ENCODE measurements at places on chromosomes 11 and 22. TPM values are rescaled to one million over a fixed set of nuclear protein-coding genes. Genes with fewer than 3 reads are reported as not detected.
A peak's percentile ranks its signal among the peaks of the same experiment; 100 is the strongest.

TCN1 gene
- total RNA-seq = not detected

OR6A2 gene
- total RNA-seq = not detected

SLC5A12 gene
- not detected for total RNA-seq

KCNE3 gene
- total RNA-seq = 7.1 TPM

DNA sequence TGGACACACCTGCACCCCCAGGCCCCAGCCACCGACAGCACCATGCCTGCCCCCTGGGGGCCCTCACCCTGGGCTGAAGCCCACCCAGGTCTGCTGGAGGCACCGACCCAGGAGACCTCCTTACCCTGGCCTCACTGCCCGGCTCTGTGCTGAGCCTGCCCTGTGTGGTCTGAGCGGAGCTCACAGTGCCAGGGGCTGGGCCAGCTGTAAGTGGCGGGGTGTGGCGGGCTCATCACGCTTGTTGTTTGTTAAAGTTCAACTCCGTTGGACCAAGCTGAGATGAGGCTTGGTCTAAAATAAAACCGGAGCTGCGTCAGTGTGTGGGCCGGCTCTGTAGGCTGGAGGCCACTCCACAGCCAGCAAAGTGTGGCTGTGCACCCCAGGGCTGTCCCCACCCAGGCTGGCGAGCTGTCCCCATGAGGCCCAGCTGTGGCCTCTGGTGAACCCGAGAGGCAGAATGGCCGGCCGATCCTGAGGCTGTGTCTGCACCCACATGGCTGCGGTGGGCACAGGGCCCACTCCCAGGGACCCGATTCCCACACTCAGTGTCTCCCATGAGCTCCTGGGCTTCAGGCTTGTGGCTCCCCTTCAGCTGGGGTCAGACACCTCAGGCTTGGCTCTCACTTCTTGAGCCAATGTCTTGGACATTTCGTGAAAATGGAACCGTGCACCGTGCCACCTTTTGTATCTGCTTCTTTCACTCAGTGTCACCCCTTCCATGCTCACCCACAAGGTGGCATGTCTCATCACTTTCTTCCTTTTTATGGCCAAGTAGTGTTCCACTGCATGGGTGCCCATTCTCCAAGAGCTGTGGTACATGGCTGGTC lies 137.9 kb downstream of the CTTN start:
- H3K36me3 ChIP-seq = no peaks in the 10 kb centered on the region
- H3K4me1 ChIP-seq = no peaks in the 10 kb centered on the region
- H3K27ac ChIP-seq = no peak overlapping the region
- H3K4me3 ChIP-seq = no peak overlapping the region
- DNase-seq = no peak

- DNase-seq = no peak
- no peak overlapping the region for H3K27ac ChIP-seq
- no peaks in the 10 kb centered on the region for H3K27me3 ChIP-seq
- no peaks in the 10 kb centered on the region for H3K4me1 ChIP-seq
- H3K36me3 ChIP-seq = no peaks in the 10 kb centered on the region
- H3K4me3 ChIP-seq = no peak overlapping the region
These were observed 25.0 kb downstream of the IGLL1 start for GRCh38 chr22:23555118-23555517.

DNA sequence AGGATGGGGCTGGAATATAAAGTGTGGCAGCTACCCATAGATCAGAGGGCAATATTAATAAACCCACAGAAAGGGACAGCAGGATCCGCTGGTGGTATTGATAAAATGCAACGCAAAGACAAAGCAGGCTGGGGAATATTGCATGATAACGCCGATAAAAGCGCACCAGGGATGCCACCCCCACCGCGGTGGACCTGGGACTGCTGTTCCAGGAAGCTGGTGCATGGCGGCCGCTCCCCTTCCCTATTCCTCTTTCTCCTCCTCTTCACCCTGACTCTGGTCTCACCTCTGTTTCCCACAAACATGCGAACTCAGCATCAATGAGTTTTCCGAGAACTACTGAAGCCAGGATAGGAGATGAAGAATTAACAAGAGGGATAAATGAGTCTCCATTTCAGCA lies 20.2 kb downstream of the SPATA19 start:
- peaks cover 6% of the 10 kb centered on the region for H3K27me3 ChIP-seq
- no peaks in the 10 kb centered on the region for H3K36me3 ChIP-seq
- no peaks in the 10 kb centered on the region for H3K4me1 ChIP-seq
- DNase-seq = no peak
- H3K27ac ChIP-seq = no peak overlapping the region

- peak overlapping the region; percentile 66 for H3K27ac ChIP-seq
- no peaks in the 10 kb centered on the region for H3K36me3 ChIP-seq
- peak overlapping the region; percentile 77 for H3K4me3 ChIP-seq
- no peak for DNase-seq
- no peaks in the 10 kb centered on the region for H3K27me3 ChIP-seq
These were observed 653 bp downstream of the GRK3 start for GRCh38 chr22:25564979-25565677.

DNA sequence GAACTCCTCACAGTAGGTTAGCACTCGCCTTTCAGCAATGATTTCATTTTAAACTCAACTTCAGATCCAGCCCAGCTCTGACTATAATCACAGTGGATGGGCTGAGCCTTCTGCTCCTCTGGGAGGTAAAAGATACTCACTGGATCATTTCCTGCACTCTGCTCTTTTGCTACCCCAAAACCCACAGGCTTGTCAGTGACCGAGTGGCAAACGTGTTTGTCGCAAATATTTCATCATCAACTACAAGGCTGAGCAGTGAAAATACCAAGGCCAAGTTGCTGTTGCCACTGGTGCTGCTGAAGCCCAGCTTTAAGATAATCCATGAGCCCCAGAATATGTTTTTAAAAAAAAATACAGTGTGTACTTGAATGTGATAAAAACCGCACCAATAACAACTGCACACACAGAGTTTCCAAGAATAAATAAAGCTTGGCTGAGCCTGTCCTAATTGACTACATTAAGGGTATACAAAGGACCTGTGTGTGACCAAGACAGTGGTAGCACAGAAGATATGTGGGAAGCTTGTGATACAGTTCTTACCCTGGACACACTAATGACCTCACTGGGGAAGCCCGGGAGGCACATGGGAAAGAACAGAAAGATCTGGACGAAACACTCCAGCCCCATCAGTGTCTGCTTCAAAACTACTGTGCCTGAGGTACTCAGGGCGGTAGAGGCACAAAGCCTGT lies 41.3 kb downstream of the ABTB2 start:
- no peaks in the 10 kb centered on the region for H3K36me3 ChIP-seq
- peaks cover 25% of the 10 kb centered on the region for H3K4me1 ChIP-seq
- no peaks in the 10 kb centered on the region for H3K27me3 ChIP-seq
- no peak overlapping the region for H3K4me3 ChIP-seq
- DNase-seq = no peak
- H3K27ac ChIP-seq = no peak overlapping the region

DNA sequence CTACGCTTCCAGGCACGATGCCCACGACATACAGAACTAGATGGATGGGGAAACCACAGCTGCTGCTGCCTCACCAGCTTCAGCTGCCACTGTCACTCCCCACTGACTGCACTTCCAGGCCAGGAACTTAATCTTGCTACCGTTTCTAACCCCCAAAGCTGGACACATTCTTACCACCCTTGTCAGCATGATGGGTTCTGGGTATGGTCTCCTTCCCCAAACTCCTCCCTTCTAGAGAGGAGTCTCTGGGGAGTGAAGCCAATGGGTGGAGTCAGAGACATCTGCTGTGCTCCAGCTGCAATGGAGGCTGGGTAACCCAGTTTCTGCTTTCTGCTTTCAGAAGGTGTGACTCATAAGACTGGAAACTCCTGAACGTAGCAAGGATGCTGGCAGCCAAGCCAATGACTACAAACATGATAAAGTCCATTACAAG lies 87.0 kb upstream of the THY1 start:
- peak overlapping the region; percentile 26 for H3K27ac ChIP-seq
- H3K4me3 ChIP-seq = no peak overlapping the region
- peaks cover 4% of the 10 kb centered on the region for H3K27me3 ChIP-seq
- H3K4me1 ChIP-seq = peaks cover 7% of the 10 kb centered on the region
- no peaks in the 10 kb centered on the region for H3K36me3 ChIP-seq
- DNase-seq = no peak

DNA sequence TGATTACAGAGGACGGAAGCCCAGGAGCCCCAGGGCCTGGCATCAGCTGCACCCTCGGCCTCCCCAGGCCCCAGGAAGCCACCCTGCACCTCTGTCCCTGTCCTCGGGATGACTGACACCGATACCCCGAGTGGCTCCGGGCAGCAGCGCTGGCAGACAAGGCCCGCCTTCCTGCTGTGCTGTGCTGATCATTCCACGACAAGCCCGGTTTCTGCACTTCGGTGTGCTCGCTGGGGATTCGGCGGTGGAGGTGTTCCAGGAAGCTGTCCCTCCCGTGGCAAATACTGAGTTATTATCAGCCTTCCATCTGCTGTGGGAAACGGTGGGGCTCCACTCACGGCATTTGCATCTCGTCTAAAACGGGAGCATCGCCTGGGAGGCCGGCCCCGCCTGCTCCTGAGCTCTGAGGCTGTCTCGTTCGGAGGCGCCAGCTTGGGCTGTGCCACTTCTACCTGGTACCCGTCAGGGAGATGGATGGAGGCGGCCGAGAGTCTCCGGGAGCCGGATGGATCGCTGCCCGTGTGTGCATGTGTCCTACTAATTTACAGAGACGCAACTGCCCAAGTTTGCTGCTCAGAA lies 506.1 kb downstream of the BRD1 start:
- no peaks in the 10 kb centered on the region for H3K4me1 ChIP-seq
- H3K36me3 ChIP-seq = no peaks in the 10 kb centered on the region
- DNase-seq = peak; percentile 64
- peaks cover 75% of the 10 kb centered on the region for H3K27me3 ChIP-seq

DNA sequence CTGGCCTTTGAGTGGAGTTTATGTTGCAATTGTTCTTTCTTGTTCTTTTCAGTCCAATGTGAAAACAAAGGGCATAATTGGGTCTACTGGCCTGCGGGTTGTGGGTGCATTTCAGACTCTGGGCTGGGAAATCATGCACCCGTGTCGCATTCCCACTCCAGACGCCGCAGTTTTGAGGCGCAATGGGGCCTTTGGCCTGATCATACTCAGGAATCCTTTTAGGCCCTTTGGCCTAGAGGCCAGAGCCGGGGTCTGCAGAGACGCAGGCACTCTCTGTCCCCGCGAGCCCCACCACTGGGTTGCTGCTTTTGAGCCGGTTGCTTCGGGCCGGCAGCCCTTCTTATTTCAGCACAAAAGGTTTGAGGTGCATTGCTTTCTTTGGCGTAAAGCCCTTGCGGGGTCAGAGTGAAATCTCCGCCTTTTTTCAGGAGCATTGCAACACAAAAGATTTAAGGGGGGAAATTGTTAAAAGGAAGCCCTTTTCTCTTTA lies 48.4 kb upstream of the DBX1 start:
- no peaks in the 10 kb centered on the region for H3K4me1 ChIP-seq
- no peaks in the 10 kb centered on the region for H3K36me3 ChIP-seq
- H3K27me3 ChIP-seq = peaks cover 45% of the 10 kb centered on the region
- DNase-seq = no peak

DNA sequence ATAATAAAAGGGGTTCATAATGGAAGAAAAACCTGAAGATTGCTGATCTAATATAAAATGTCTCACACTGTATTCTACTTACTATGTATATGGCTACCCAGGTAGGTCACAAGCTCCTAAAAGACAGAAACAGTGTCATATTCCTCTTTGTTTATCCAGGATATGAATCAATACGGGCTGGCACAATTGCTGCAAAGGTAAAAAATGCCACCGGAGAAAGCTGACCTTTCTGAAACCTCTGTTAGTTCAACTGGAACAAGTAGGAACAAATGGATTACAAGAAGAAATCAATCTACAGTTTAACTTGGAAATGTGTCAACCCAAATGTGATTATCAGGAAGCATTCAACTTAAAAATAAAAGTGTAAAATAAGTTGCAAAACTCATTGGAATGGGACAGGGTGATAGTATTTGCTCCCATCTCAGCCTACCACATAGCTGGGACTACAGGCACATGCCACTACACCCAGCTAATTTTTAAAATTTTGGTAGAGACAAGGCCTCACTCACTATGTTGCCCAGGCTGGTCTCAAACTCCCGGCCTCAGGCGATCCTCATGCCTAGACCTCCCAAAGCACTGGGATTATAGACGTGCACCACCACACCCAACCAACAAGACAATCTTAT lies 27.6 kb downstream of the SLC35F2 start:
- H3K36me3 ChIP-seq = no peaks in the 10 kb centered on the region
- no peak overlapping the region for H3K27ac ChIP-seq
- no peak for DNase-seq
- no peaks in the 10 kb centered on the region for H3K4me1 ChIP-seq

DNA sequence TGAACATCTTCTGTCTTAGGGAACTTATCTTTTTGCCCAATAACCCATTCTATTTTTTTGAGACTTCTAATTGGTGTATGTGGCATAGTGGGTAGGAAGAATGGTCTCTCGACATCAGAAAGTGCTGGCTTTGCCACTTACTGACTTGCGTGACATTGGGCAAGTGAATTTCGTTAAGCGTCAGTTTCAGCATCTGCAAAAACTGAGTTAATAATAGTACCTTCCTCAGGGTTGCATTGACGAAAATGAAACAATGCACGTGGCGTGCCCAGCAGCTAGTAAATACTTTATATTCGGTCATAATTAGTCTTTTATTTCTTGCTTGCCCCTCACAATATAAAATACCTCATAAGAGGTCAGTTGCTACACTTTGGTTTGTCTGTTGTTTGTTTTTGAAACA lies 12.5 kb upstream of the GRIK4 start:
- no peak overlapping the region for H3K27ac ChIP-seq
- H3K27me3 ChIP-seq = no peaks in the 10 kb centered on the region
- no peak for DNase-seq
- H3K4me3 ChIP-seq = no peak overlapping the region
- no peaks in the 10 kb centered on the region for H3K36me3 ChIP-seq
- H3K4me1 ChIP-seq = no peaks in the 10 kb centered on the region

DNA sequence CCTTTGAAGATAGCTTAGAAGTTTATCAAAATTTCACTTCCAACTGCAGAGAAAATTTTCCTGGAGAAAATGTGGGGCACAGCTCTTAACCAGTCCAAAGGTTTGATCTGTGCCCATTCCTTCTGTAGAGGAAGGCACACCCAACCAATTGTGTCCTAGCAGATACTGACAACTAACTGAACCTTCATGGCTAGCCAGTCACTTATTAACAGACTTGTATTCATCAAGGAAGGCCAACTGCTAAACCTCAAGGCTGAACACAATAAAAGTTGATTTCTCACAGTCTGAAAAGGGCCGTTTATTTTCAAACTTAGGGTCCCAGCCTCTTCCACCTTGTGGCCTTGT lies 19.5 kb downstream of the SYT13 start:
- H3K27ac ChIP-seq = no peak overlapping the region
- no peak for DNase-seq
- no peaks in the 10 kb centered on the region for H3K4me1 ChIP-seq
- no peaks in the 10 kb centered on the region for H3K27me3 ChIP-seq
- no peaks in the 10 kb centered on the region for H3K36me3 ChIP-seq

- no peaks in the 10 kb centered on the region for H3K27me3 ChIP-seq
- H3K4me1 ChIP-seq = peaks cover 28% of the 10 kb centered on the region
- no peak overlapping the region for H3K27ac ChIP-seq
- H3K4me3 ChIP-seq = no peak overlapping the region
These were observed 69.5 kb downstream of the AMBRA1 start for GRCh38 chr11:46524201-46524770.

- H3K27ac ChIP-seq = no peak overlapping the region
- no peaks in the 10 kb centered on the region for H3K27me3 ChIP-seq
- no peak overlapping the region for H3K4me3 ChIP-seq
- H3K4me1 ChIP-seq = peaks cover 47% of the 10 kb centered on the region
- no peaks in the 10 kb centered on the region for H3K36me3 ChIP-seq
These were observed 4.1 kb downstream of the RELT start for GRCh38 chr11:73380331-73380730.
